Peyer's patch (tissue), 4 donors: ENCODE measurements at places on chromosomes 3 and 15. TPM values are rescaled to one million over a fixed set of nuclear protein-coding genes. Genes with fewer than 3 reads are reported as not detected.

DNA sequence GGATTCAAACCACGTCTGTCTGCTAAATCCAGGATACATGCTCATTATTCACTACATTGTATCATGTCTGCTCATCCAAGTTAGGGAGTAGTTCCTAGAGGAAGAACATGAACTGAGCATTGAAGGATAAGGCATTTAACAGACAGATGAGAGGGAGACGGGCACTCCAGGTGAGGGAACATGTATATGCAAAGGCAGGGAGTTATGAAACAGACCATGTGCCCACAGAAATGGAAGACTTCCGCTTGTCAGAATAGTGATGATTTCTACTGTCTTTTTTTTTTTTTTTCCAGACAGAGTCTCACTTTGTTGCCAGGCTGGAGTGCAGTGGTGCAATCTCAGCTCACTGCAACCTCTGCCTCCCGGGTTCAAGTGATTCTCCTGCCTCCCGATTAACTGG lies 5.0 kb upstream of the NDUFAF1 start:
- no peak for DNase-seq

DNA sequence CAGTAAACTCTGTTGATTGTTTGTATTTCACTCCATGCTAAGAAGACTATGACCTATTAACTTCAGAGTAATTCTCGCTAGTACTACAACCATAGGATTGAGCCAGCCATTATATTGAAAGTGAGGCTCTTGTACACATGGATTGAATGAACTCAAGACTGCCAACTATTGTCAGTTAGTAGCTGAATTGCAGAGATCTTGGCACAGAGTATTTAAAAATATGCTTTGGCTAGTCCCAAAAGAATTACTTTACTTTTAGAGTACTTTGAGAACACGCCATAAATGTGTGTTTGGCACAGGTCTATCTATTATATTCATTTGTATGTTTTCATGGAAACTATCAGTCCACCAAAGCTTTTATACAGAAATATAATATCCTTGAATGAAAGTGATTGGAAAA lies 226.7 kb upstream of the DCBLD2 start:
- no peak for DNase-seq

GRCh38 chr3:126126811-126127431 lies 43.0 kb upstream of the SLC41A3 start:
- DNase-seq = peak; percentile 39

DNA sequence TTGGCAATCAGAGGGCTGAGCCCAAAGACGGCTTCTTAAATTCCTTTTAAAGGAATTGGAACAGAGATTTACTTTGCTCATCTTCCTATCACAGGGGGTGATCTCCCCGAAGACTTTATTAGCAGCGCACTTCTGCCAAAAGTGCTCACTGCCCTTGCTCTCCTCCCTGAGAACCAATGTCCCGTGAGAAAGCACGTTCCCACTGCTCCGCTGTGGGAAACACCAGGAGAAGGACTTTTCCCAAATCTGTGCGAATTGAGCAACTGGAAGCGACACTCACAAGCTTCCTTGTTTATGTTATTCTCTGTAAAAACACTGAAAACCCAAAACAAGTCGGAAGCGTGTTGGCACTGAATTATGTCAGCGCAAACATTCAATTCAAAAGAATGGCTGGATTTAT lies 670.8 kb upstream of the NR2F2 start:
- DNase-seq = no peak

GRCh38 chr15:55552926-55553325 lies 35.2 kb downstream of the PYGO1 start:
- DNase-seq = no peak

GRCh38 chr3:108503722-108504121 lies 6.7 kb downstream of the MYH15 start:
- DNase-seq = no peak

CDCP1 gene
- 65.6 TPM for total RNA-seq

- no peak for DNase-seq
Observed at GRCh38 chr15:48096355-48096786, 24.4 kb upstream of the SLC24A5 start.

DNA sequence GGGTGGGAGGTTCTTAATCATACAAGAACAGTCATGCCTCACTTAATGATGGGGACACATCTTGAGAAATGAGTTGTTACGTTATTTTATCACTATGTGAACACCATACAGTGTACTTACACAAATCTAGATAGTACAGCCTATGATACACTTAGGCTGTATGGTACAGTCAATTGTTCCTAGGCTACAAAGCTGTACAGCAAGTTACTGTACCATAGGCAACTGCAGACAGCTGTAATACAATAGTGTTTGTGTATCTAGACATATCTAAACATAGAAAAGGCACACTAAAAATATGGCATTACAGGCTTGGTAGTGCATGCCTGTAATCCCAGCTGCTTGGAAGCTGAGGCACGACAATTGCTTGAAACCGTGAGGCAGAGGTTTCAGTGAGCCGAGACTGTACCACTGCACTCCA lies 55.7 kb upstream of the PLXND1 start:
- no peak for DNase-seq

GRCh38 chr3:105729667-105730066 lies 139.1 kb downstream of the CBLB start:
- DNase-seq = no peak

DNA sequence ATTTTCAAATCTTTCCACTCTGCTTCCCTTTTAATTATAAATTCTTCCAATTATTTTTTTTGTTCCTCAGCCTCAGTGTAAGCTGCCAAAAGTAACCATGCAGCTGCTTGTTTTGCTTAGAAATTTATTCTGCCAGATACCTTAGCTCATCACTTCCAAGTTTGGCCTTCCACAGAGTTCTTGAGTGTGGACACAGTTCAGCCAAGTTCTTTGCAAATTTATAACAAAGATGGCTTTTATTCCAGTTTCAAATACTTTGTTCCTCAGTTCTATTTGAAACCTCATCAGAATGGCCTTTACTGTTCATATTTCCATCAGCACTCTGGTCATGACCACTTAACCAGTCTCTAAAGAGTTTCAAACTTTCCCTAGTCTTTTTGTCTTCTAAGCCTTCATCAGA lies 10.3 kb downstream of the RTP1 start:
- no peak for DNase-seq

GRCh38 chr15:36365963-36366362 lies 213.5 kb upstream of the CDIN1 start:
- DNase-seq = no peak

HCLS1 gene
- 35.4 TPM for total RNA-seq

GRCh38 chr3:118544458-118544857 lies 490.2 kb downstream of the IGSF11 start:
- DNase-seq = no peak

DNA sequence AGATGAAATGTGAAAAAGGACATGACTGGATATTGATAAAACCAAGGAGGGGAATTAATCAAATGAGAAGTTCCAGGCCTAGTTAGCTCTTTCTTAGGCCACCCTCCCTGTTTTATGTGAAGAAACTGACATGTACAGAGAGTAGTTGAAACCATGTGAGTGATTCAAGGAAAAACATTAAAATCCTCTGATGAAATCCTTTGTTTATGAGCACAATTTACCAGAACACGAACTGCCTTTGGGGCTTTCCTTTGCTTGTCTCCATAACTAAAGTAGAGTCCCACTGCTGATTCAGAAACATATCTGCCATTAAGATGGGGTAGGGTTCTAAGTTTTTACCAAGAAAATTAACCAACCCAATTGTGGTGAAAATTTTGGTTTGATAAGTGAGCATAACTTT lies 558.3 kb downstream of the NR2F2 start:
- DNase-seq = no peak

- DNase-seq = peak; percentile 50
Observed at GRCh38 chr3:56467108-56467507, 1.2 kb downstream of the ERC2 start.

C3orf49 gene
- not detected for total RNA-seq

DNA sequence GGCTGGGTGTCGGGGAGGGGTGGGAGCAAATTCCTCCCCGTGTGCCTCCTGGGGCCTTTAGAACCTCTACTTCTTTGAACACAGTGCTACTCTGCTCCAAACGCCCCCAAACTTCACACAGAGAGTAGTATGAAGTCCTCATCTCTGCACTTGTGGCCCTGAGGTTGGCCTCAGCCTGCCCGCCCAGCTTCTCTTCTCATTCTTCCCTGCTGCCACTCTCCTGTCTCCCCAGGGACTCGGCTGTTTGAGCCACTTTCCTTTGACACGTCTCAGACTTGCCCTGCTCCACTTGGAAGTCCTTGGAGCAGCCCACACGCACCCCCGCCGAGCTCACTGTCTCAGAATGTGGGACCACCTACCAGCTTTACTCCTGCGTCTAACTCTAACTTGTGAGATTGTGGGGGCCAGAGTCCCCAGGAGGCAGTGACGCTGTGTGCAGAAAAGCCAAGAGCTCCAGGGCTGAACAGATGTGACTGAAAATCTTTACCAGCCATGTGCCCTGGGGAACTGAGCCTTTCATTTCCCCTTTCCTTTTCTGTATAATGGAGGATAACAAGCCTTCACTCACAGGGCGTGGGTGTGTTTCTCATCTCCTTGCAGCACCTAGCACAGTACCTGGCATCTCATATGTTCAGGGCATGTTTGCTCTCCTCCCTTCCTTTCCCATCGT lies 233.6 kb upstream of the CTDSPL start:
- DNase-seq = no peak

GOLGA8N gene
- 20.8 TPM for total RNA-seq

GRCh38 chr15:27850050-27850449 lies 249.1 kb downstream of the OCA2 start:
- DNase-seq = no peak

NTRK3 gene
- 1.9 TPM for total RNA-seq

DNA sequence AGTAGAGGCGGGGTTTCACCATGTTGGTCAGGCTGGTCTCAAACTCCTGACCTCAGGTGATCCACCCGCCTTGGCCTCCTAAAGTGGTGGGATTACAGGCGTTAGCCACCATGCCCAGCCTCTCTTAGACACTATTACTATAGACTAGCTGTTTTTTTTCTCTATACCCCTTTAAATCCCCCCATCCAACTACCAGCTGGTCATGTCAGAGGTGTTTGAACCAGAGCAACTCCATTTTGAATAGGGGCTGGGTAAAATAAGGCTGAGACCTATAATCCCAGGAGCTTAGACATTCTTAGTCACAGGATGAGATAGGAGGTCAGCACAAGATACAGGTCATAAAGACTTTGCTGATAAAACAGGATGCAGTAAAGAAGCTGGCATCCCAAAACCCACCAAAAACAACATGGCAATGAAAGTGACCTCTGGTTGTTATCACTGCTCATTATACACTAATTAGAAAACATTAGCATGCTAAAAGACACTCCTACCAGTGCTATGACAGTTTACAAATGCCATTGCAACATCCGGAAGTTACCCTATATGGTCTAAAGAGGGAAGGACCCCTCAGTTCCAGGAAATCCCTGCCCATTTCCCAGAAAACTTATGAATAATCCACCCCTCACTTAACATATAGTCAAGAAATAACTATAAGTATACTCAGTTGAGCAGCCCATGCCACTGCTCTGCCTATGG lies 57.8 kb upstream of the GPD1L start:
- DNase-seq = no peak

DNA sequence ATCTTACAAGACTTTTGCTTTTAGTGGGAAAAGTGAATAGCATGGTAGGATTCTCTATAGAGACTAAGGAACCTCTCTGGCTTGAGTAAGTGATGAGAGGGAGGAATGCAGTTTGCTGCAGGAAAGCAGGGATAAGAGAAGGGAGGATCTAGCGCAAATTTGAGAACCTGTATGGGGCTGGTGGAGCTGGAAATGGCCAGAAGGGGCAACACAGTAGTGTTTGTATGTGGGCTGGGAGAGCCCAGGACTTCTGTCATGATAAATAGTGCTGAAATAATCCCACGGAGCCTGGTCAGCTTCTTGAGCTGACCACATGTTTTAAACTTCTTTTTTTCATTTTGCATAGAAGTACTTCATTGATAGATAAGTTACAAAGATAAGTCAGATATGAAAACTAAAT lies 11.2 kb upstream of the SHC4 start:
- no peak for DNase-seq

- no peak for DNase-seq
Observed at GRCh38 chr3:33869977-33870376, 71.5 kb downstream of the PDCD6IP start.

GRCh38 chr3:124115956-124116355 lies 124.0 kb upstream of the ROPN1 start:
- no peak for DNase-seq

SCN5A gene
- total RNA-seq = 0.13 TPM

DNA sequence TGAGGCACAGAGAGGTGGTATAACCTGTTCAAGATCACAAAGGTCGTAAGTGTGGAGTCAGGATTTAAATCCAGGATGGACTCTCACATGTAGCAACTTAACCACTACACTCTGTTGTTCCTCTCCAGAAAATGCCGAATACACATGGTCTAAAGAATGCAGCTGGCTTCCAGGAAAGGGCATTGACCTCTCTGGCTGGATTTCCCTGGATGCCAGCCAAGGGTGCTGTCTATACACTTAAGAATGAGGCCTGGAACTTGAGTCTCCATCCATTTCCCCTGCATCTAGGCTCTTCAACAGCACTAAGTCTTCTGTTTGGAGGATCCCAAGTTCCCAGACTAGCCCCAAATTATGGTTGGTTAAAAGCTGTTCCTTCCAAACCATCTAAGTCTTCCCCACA lies 60.5 kb downstream of the CERS3 start:
- DNase-seq = peak; percentile 52

DNA sequence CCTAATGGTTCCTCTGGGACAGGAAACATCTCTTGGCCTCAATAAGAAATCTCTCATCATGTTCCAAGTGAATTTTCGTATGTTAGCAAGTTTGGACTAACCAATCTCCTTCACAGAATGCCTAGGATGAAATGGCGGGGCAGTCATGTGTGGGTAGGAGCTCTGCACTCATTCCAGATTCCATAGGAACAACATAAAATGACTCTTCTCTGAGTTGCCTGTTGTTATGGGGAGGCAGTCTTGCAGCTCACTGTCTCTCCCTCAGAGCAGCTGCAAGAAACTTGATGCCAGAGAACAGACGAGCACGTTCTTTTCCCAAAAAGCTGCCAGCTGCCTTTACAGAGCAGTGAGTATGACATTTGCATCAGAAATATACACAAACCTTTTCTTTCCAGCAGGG lies 34.1 kb downstream of the SPATA12 start:
- DNase-seq = no peak

DNA sequence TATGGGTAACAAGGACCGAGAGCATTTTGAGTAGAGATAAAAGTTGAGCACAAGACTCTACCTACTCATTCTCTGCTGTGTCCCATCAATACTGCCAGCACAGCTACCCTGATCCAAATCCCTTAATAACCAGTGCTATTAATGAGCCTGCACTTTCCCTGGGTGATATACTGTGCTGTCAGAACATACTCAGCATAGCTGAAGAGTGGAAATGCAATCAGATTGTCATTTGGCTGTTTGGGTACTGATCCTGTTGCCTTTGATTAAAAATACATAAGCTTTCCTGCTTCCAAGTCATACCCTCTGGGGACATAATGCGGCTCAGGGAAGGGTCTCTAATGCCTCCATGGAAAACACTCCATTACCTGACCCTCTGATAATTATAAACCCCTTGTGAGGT lies 917.5 kb downstream of the SQOR start:
- DNase-seq = no peak
